Liver (tissue), 10 donors: ENCODE measurements at places on chromosomes 5 and 9.

DNA sequence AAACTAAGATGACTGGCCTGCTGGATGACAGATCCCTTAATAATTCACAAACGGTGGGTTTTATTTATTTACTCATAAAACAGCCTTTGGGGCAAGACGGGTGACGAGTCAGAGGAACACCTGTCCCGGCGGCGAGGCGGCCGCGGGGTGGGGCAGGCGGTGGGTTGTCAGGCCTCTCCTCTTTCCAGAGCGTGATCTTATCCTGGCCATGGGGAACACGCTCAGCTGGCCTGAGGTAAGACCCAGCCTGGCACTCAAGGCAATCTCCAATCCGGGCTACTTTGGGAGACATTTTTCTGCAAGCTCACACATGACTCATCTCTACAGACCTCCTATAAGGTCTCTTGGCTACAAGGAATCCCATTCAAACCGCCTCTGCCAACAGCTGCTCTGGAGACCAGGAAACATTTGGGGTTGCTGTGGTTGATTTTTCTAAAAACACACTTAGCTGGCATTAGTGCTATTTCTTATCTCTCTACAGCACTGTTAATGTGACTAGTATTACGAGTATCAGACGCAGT is 6.3 kb downstream of the RAPGEF1 start:
- no peak for DNase-seq

- DNase-seq, result no peak
Measured at GRCh38 chr5:177442066-177442826, 4.4 kb upstream of the PRR7 start.

- no peak for DNase-seq
Measured at GRCh38 chr5:157447201-157447637, 12.8 kb upstream of the NIPAL4 start.

DNA sequence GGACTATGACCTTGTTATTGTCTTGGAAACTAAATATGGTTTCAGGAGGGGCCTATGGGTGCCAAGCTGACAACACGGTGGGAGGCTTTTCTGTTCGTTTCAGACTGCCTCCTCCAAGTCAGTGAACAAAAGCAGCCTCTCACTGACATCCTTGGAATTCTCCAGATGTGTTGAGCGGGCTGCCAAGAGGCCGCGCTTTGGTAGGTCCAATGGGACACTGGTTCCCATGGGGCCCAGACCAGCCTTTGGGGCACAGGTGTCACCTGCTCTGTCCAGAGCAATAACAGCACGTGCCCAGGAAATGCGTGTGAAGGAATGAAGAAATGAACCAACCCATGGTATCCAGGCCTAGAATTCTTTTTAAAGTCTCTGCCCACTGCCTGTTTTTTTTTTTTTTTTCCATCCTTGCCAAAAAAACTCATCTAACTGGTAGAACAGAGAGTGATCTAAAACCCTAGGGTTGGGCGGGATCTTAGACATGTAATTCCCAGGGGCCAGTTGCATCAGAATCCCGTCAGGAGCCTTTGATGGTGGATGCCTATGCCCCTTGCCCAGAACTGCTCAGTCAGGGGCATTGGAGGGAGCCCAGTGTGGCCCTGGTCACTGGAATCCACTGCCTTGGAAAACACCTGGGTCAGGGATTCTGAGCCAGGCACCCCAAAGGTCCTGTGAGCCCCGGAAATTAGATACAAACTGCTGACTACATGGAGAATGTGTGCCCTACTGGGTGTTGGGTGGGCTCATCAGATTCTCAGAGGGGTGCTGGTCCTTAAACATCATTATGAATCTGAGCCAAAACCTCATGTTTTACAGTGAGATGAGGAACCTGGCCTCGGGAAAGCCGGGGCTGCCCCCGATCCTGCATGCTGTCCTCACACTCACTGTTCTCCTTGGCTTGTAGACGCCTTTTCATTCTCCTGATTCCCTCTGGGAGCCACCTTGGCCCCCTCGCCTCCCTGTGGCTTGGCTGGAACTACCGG is 60.1 kb downstream of the GTF3C4 start:
- no peak for DNase-seq

DNA sequence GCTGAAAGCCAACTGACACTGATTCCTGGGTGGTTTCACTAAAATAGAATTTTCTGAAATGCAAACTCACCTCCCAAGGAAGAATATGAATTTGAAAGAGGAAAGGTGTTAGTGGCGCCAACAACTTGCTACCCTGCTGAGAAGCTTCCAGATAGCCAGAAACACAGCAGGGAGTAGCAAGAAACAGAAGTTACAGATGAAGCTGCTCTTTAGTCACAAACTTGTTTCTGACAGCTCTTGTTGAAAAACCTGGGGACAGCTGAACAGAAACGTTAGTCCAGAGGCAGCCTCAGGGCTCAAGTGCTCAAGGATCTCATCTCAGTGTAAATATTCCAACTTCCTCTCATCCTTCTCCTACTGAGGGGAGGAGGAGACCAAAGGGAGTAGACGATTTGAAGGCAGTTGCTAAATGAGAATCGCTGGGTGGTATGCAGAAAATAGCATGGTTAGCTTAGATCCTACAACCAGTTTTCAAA is 184.1 kb downstream of the PDE4D start:
- DNase-seq, result no peak

DNA sequence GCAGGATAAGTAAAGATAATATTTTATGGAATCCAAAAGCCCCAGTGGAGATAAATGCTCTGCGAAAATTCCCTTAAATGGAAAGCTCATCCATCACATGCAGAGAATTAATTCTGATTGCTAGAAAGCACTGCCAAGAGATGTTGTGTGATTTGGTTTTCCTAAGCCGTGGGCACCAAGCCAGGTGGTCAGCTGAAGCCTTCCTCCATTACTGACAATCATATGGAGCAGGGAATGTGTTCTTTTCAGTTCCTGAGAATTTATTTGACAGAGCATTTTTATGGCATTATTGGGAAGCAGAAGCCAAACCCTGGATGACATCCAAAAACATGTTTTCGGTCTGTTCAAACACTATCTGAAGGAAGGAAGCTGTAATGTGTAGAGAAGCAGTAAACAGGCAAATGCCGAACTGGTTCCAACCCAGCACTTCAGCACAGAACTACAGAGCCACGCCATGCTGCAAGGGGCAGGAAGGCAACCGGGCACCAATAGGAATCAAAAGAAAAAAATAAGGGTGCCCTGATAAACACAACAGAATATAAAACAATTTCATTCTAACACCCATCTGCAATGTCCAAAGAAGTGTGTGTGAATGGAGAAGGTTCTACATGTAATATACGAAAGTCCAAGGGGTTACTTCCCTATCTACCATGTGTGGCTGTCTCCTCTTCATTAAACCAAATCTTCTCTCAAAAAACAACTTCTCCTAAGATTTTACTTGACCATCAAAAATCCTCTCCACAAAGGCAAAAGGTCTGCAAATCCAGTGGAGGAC is 12.3 kb downstream of the ARSB start:
- DNase-seq, result no peak

GRCh38 chr5:137392261-137392660 is 106.9 kb downstream of the SPOCK1 start:
- DNase-seq, result no peak

GRCh38 chr9:137226338-137227053 is 806 bp upstream of the RNF224 start:
- DNase-seq, result no peak

DNA sequence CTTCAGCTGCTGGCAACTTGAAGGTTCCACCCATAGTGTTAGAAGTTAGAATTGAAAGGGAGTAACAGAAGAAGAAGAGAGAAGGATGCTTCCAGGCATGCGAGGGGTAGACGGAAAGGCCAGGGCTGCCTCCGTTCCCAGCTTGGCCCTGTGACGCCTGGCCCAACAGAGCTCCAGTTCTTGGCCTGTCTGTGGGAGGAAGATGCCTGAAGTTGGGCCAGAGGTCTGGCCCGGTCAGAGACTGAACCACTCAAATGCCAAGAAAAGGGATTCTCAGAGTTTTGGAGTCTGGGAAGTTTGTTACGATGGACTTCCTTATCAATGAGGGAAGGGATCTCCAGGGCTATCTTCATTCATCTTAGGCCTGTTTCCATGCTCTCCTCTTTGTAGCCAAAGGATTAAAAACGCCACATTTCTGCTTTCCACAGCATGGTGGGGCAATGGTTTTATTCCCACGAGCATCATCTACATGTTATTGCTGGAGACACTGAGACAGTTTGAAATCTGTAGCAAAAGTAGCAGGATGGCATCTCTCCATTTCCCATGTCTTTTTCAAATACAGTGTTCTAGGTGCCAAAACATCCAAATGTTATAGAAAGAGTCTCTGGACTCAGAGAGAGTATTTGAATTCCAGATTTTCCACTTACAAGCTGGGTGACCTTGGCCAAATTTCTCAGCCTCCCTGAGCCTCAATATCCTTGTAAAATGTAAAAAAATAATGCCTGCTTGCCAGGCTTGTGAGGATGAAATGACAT is 65.4 kb upstream of the ANKRD55 start:
- DNase-seq, result no peak

- no peak for DNase-seq
Measured at GRCh38 chr5:157819502-157820115, 39.3 kb downstream of the CLINT1 start.

GRCh38 chr5:136076067-136076466 is 47.3 kb downstream of the TGFBI start:
- DNase-seq, result no peak

GRCh38 chr5:76789991-76790581 is 28.7 kb upstream of the F2RL1 start:
- no peak for DNase-seq

GRCh38 chr9:111405701-111406100 is 75.7 kb upstream of the OR2K2 start:
- no peak for DNase-seq

- DNase-seq, result no peak
Measured at GRCh38 chr5:134439210-134439654, 27.6 kb upstream of the CDKN2AIPNL start.
